ENCODE measurements at places on chromosomes 13 and 19.

- no peak for DNase-seq
Observed at GRCh38 chr19:44202470-44202869, 9.9 kb upstream of the ZNF227 start.

GRCh38 chr13:101397742-101398141 lies 18.6 kb downstream of the NALCN start:
- no peak for DNase-seq

- no peak for DNase-seq
Observed at GRCh38 chr13:51044023-51044665, 66.9 kb downstream of the C13orf42 start.

DNA sequence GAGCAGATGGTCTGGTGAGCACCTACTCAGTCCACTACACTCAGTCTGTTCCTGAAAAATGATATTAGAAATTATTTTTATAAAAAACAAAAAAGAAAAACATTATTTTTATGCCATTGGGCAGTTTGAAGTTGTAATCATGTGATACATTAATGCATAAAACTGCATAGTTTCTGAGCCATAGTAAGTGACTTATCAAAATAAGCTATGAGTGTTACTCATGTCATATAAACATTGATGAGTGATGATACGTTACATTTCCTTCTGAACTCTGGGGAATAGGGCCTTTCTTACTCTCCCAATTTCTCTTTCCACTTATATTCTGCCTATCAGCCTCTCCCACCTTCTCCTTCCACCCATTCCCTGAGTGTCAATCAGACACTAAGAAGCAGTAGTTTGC lies 8.9 kb downstream of the ZNF805 start:
- DNase-seq = no peak

- DNase-seq = no peak
Observed at GRCh38 chr13:96229356-96229755, 139.4 kb downstream of the HS6ST3 start.

All from stimulated activated CD4-positive, alpha-beta T cell treated with anti-CD3 and anti-CD28 coated beads, Interleukin-12 subunit alpha, Interleukin-12 subunit beta, amount 100 ng/mL, for 4 hours (primary cell).